Midbrain (tissue), 1 donor: ENCODE measurements at places on chromosomes 5 and 9.

DNA sequence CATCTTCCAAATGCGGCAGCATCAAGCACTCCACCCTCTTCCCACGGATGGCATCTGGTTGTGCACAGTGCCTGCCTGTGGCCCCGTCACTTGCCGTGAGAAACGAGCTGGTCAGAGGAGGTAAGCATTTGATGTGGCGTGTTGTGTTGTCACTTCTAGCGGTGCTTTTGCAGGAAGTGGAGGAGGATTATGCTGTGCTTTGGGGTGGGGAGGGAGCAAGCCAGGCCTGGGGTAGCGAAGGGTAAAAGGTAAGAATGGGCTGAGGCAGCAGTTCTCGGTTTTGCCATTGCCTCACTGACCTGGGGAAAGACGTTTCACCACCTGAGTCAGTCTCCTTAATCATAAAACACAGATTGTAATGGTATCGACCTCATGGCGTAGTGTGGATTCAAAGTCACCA, 2.3 kb upstream of the POMT1 start:
- no peak for DNase-seq

GRCh38 chr5:92402045-92402444, 1018.9 kb upstream of the ARRDC3 start:
- DNase-seq = no peak

DNA sequence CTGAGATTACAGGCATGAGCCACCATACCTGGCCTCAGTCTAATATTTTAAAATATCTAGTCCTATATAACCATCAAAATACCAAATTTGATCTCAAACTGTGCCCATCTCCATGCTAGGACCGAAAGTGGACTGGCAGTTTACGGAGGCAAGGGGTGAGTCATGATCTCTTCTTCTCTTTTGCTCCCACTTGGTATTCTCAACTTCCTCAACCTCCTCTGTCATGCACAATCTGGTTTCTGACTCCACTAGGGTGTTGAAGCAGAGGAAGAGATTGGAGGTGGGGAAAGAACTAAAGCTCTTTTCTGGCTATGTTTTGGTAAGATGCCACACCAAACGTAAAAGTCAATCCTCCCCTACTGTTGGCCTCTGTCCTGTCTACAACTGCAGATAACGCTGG, 55.9 kb upstream of the CEMIP2 start:
- DNase-seq = no peak

- no peak for DNase-seq
Observed at GRCh38 chr9:98944057-98944733, 488 bp downstream of the COL15A1 start.

DNA sequence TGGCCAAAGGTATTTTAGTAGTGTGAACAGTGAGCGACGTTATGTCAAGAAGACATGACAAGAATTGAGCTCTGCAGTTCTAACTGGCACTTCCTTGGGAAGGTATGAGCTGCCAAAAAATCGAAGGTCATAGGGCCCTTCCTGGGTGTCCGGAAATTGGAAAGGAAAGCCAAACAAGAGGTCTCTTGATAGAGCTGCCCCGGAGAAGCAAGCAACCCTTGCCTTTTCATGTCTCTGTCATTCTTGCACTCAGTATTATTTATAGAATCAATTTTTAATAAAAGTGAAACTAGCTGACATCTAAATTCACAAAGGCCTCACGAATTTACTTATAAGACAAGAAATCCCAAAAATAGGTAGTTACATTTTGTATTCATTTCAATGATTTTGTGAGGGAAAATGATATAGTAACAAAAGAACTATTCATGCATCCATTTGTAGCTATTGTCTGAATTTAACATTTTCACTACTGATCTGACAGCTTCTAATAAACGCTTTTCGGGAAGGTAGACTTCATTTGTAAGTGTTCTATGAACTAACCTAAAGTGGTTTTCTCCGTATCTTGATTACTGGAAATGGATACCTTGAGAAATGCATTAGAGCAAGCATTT, 113.8 kb upstream of the VCAN start:
- no peak for DNase-seq

DNA sequence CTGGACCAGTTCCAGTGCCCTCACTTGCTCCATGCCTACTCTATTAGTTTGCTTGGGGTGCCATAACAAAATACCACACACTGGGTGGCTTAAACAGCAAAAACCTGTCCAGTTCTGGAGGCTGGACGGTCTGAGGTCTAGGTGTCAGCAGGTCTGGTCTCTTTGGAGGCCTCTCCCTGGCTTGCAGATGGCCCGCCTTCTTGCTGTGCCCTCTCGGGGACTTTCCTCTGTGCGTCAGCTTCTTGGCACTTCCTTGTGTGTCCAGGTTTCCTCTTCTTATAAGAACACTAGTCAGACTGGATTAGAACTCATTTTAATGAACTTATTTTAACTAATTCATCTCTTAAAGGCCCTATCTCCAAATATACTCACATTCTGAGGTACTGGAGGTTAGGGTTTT, 97.2 kb downstream of the CARTPT start:
- DNase-seq = no peak

- DNase-seq = no peak
Observed at GRCh38 chr9:85586684-85587083, 155.1 kb downstream of the AGTPBP1 start.

GRCh38 chr5:74660140-74660539, 19.6 kb upstream of the ENC1 start:
- DNase-seq = no peak

- no peak for DNase-seq
Observed at GRCh38 chr9:6667080-6667479, 21.6 kb upstream of the GLDC start.

GRCh38 chr5:6722015-6722414, 8.8 kb downstream of the TENT4A start:
- peak; percentile 31 for DNase-seq

GRCh38 chr9:129835860-129836223, 584 bp downstream of the USP20 start:
- no peak for DNase-seq

DNA sequence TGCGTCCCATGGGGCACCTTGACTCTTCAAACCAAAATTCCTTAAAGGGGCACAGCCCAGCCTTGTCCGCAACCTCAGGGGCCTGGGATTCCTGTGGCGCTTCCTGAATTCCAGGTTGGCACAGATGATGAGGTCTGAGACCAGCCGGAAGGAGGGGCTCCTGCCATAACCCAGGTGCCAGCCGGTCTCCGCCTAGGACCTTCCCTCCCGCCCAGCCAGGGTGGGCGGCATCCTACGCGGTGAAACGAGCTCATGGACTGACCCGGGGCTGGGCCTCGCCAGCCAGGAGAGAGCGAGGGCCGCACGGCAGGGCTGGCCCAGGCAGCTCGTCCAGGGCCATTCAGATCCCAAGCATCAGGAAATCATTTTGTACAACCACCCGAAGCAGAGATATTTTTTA, 23.0 kb downstream of the AMBP start:
- DNase-seq = no peak

GRCh38 chr9:121359351-121360294, 10.4 kb downstream of the STOM start:
- DNase-seq = no peak

DNA sequence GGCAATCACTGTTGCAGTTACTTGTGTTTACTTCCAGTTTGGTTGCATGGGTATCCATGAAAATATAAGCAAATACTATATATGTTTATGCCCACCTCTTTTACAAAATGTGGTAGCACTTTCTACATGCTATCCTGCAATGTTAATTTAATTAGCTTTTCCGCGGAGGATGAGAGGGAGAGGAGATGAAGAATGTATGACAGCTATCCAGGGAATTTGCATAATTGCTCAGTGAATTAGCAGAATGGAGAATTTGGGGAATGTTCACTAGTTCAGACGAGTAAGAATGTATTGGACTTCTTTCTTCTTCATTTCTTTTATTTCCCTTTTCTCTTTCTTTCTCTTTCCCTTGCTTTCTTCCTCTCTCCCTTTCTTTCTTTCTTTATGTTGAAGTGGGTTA, 140.7 kb upstream of the SLC28A3 start:
- no peak for DNase-seq

- no peak for DNase-seq
Observed at GRCh38 chr9:121038804-121039203, 11.3 kb downstream of the C5 start.

DNA sequence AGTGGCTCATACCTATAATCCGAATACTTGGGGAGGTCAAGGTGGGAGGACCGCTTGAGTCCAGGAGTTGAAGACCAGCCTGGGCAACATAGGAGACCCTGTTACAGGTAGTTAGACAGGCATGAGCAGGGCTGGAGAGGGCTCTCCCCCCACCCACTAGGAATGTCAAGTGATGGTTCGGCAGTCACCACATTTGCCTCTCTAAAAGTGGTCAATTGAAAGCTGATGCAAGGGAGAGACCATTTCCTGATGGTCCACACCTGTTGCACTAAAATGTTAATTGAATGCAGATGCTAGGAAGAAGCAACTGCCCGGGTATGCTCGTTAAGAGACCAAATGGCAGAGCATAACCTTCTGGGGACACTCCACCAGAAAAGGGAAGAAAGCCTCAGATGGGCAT, 82.7 kb downstream of the SFXN1 start:
- DNase-seq = no peak

GRCh38 chr5:1107167-1108022, 4.5 kb downstream of the SLC12A7 start:
- DNase-seq = no peak
